ENCODE measurements at places on chromosomes 12 and 14.

- DNase-seq, result peak; percentile 26
Observed at GRCh38 chr14:93219103-93219726, 12.2 kb downstream of the UBR7 start.

GRCh38 chr14:30748343-30748742, 126.0 kb upstream of the COCH start:
- DNase-seq, result no peak

GRCh38 chr12:79818856-79819255, 116.0 kb downstream of the PPP1R12A start:
- DNase-seq, result no peak

- no peak for DNase-seq
Observed at GRCh38 chr14:54483846-54484245, 4.9 kb downstream of the GMFB start.

GRCh38 chr12:92472201-92472600, 230.6 kb upstream of the PLEKHG7 start:
- DNase-seq, result no peak

DNA sequence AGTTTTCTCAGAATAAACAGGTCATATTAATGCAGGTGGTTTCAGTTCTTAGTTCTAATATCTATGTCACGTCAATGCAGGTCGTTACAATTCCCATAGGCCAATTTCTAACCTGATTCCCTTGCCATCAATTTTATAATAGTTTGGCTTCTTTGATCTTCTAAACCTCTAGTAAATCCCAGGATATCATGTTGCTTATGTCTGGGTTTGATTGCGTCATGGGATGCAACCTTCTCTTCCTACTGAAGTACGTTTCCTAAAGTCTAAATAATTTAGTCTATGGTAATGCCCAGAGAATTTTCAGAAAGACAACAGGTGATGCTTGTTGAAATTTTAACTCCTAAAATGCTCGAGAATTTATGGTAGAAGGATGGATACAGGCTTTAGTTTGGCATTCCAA, 19.2 kb downstream of the TAS2R7 start:
- DNase-seq, result no peak

GRCh38 chr12:81759190-81760051, at the start of gene PPFIA2:
PPFIA2 (minus strand) TSS chr12:81759350.
- DNase-seq, result no peak

DNA sequence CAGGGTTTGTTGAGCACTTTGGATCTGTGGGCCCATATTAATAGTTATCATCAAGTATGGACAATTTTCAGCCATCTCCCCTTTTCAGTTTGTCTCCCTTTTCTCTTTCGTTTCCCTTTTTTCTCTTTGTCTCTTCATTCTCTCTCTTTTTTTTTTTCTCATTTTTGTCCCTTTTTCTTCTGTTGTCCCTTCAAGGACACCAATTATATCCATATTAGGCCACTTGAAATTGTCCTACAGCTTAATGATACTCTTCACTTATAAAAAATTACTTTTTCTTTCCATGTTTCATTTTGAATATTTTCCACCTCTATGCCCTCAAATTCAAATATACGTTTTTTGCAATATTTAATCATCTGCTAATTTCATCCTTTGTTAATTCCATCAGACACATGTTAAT, 53.3 kb downstream of the MAP4K5 start:
- DNase-seq, result no peak

DNA sequence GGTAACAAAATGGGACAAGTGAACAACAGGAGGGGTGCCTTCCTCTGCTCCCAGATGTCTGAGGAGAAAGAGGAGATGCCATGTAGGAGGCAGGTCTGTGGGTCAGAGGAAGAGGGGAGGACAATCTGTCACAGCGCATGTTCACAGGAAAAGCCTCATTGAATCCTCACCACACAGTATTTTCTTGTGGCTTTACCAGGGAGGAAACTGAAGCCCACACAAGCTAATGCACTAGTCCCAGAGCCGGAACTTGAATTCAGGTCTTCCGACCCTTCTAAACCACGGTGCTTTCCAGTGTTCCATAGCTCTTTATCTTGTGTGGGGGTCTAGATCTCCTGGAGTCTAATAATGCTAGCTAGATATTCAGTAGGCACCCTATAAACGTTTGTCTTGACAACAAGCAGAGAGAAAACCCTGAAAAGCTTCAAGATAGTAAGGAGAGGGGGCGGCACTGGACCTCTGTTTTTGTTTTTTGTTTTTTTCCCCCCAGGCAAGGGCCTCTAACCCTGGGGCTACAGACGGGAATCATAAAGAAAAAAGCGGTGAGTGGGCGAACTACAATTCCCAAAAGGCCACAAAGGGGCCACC, 371 bp upstream of the SHMT2 start:
- no peak for DNase-seq

GRCh38 chr12:79532907-79533288, 157.9 kb downstream of the PAWR start:
- DNase-seq, result no peak

GRCh38 chr12:64944966-64945365, 120.5 kb downstream of the TBC1D30 start:
- DNase-seq, result no peak

GRCh38 chr14:57038689-57039088, 228.4 kb upstream of the OTX2 start:
- no peak for DNase-seq

- DNase-seq, result no peak
Observed at GRCh38 chr12:27754795-27755194, 25.2 kb upstream of the KLHL42 start.

GRCh38 chr14:64966976-64967375, 5.2 kb downstream of the RAB15 start:
- no peak for DNase-seq

- DNase-seq, result no peak
Observed at GRCh38 chr12:48982397-48983080, 4.4 kb downstream of the WNT1 start.

DNA sequence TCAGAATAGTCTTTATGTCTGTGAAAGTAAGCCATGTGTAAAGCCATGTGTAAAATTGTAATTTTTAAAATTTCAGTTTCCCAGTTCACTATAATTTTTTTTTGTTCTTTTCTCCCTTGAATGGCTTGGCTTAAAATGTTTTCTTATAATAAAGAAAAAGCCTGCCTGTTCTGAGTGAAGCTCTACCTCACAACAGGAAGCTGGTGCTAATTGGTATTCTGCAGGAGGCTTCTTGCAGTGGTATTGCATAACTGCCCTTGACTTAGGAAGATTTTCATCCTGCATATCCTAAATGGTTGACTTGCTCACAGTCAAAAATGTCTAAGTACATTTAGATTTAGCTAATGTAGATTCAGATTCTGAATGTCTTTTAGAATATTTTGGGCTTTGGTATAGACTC, 49.5 kb downstream of the ATP2A2 start:
- no peak for DNase-seq

DNA sequence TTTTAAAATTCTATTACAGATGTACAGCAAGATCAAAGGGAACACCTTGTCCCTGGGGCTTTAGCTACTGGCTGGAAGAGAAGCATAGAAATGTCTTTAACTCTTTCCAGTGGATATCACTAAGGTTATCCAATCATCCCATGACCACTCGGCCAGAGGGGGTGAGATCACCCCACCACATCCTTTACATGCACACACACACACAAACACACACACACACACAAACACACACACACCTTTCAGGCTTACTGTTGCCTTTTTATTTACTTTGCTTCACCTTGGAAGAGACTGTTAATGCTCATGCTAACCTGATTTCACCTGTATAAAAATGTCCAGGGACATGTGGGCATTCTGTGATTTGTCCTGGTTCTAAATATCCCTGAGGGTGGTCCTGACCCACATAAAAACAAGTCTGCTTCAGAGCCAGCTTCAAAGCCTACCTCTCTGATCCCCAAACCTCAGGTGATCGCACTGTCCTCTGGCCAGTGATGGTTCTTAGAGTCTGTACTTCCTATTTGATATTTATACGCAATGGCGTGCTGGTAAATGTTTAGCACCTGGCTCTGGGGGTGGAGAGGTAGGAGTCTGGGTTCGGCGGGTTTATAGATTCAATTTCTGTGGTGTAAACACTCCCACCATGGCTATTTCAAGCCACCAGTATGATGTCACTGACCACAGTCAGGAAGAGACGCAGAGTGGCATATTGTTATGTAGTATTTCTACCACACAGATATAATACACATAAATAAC, 166.1 kb upstream of the EEA1 start:
- DNase-seq, result no peak

DNA sequence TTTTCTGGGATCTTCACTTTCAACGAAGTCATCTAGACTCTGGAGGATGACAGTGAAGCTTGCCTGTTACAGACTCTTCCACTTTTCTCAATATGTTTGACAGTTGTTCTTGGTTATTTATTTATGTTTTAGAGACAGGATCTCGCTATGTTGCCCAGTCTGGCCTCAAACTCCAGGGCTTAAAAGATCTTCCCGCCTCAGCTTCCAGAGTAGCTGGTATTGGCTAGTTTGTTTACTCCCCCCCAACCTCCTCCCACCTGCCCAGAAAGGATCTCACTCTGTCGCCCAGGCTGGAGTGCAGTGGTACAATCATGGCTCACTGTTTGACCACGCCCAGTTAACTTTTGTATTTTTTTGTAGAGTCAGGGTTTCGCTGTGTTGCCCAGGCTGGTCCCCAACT, 3.3 kb downstream of the SPATS2 start:
- no peak for DNase-seq

- DNase-seq, result no peak
Observed at GRCh38 chr12:65814038-65814437, 10.2 kb upstream of the HMGA2 start.

DNA sequence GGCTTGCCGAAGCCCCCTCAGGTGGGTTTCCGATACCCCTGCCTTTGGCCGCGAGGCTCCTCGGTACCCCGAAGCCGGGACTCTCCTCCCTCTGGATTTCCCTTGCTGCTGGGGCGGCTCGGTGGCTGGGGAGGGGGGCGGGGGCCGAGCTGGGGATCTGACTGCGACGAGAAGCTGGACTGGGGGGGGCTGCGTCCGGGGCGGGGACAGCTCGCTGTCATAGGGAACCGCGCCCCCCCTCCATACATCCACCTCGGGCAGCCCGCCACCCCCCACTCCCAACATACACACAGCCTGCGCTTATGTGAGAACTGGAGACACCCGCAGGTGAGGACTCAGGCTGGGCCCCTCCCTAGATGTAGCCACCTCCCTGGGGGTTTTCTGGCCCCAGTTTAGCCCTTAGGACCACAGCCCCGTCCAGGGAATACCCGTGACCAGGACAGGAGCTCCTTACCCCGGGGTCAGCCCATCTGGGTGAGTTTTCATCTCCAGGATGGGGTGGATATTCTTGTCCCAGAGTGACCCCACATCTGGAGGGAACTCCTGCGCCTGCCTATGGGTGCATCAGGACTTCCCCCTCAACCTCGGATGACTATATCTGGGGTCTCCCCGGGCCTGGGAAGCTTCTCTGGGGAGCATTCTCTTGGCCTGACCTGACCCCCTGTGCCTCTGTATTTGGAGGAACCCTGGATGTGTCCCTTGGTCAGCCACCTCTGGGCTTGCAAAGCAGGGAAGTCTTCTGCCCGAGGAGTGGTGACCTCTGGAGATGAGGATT, 687 bp downstream of the ASIC1 start:
- no peak for DNase-seq

DNA sequence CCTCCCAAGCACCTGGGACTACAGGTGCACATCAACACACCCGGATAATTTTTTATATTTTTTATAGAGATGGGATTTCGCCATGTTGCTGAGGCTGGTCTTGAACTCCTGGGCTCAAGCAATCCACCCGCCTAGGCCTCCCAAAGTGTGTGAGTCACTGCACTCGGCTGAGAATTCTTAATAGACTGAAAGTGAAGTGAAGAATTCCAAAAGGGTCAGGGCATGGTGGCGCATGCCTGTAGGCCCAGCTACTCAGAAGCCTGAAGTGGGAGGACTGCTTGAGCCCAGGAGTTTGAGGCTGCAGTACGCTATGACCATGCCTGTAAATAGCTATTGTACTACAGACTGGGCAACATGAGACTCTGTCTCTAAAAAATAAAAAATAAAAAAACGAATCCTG, 43.7 kb downstream of the TCHP start:
- no peak for DNase-seq

- DNase-seq, result no peak
Observed at GRCh38 chr14:36619131-36619530, 36.7 kb upstream of the NKX2-8 start.

GRCh38 chr12:19411234-19412204, 27.8 kb upstream of the AEBP2 start:
- peak; percentile 44 for DNase-seq

DNA sequence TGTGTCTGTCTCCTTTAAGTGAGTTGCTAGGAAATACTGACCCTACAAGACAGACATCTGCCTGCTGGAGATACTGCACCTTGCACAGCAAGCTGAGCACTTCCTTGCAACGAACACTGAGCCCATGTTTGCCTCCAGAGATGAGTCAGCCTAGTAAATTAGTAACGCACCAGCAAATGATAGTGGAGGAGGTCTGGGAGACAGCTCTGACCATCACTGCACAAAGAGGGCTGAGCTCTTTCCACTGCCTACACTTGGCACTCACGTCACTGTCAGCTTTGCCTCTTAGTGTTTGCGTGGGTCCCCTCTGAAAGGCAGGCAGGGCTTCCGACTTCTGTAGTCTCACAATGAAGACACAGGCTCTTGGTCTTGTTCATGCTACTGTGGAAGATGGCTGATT, 109.0 kb downstream of the APAF1 start:
- no peak for DNase-seq

- DNase-seq, result no peak
Observed at GRCh38 chr14:94367347-94368242, 20.8 kb downstream of the SERPINA1 start.

DNA sequence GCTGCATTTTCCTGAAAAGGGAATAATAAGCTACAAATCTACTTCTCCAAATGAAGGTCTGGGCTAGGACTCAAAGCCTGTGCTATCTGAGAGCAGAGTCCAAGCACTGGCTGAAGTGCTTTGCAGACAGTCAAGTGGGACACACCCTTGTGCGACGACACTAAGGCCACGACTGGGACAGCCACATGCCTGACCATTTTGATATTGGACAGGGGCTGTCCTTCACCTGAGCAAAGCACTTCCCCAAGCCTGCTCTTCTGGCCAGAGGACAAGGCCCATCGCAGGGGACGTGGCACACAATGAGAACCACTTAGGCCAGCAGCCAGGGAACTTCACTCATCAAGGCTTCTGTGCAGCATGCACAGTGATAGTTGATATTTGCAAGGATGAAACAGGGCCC, 71.4 kb downstream of the RBM19 start:
- no peak for DNase-seq

DNA sequence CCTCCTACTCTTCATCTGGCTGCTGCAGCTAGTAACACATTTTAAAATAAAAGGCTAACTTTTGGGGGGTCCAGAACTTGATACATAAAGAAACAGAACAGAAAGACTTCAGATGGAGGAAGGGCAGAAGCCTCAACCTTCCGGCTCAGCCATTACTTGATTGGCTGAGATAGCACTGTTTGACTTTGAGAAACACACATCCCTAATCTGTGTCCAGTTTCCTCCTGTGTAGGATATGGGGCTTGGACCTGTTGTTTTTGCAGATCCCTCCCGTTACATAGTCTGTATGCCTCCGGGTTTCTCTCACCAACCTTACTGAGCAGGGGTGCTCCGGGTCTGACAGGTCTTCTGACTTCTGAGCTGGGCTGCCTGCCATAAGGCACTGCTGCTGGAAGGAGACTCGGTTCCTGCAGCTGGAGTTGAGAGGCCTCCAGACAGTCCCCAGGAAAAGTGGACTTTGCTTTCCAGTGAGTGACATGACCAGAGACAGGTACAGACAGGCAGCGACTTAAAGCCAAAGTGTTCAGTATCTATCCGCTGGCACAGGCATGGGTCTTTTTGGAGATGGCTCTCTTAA, 8.3 kb upstream of the ZNF641 start:
- no peak for DNase-seq

GRCh38 chr12:116693286-116694227, 44.3 kb downstream of the SPRING1 start:
- no peak for DNase-seq

- DNase-seq, result no peak
Observed at GRCh38 chr12:2052826-2053678, at the start of gene CACNA1C. CACNA1C (plus strand) TSS chr12:2052987; CDS start chr12:2053563, 576 bp downstream.

All from keratinocyte (primary cell).